ENCODE measurements at places on chromosomes 2 and 18.

- peak; percentile 53 for DNase-seq
Observed at GRCh38 chr18:28767727-28768211, 590.8 kb upstream of the CDH2 start.

GRCh38 chr18:28036488-28036887 is 140.4 kb downstream of the CDH2 start:
- peak; percentile 43 for DNase-seq

- DNase-seq, result no peak
Observed at GRCh38 chr2:192148241-192148619, 46.5 kb downstream of the TMEFF2 start.

DNA sequence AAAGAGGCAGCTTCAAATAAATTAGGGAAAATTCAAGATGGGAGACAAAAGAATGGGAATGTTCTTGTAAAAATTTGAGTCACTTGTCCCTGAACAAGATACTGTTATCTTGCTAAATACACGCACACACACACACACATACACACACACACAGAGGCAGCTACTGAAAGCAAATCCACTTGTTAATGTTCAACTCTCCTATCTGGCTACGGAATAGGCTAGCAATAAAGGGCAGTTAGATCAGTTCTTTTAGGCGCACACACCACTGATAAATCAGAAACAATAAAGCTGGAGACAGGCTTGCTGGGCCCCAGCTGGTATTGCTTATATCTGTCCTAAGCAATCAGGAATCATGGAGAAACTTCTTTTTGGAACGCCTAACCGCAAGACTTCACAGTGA is 461.6 kb downstream of the BCL11A start:
- DNase-seq, result no peak

GRCh38 chr2:120641366-120641771 is 94.3 kb upstream of the GLI2 start:
- DNase-seq, result no peak

- no peak for DNase-seq
Observed at GRCh38 chr2:160551259-160551658, 57.7 kb upstream of the RBMS1 start.

DNA sequence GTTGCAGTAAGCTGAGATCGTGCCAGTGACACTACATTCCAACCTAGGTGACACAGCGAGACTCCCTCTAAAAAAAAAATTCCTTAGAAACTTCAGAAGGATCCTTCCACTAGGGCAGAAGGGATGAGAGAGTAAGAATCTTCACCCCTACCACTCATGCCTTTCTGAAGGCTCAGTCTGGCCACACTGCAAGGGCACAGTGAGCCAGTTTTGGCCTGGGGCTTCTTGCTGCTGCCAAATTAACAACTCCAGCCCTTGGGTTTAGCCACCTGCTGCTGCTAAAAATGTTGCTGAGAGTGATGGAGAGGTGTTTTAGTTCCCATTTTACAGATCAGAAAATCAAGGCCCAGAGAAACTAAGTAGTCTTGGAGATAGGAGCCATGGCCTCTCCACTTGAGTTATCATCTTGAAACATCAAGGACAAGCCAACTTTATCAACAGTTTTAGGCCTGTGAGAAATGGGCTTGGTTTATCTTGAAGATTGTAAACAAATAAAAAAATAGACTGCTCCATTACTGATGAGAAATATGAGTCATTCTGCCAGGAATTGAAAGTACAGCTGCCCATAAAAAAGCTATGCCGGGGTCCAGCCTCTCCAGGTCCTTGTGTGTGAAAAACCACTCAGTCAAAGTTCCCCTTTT is 31.9 kb upstream of the CASP8 start:
- no peak for DNase-seq

DNA sequence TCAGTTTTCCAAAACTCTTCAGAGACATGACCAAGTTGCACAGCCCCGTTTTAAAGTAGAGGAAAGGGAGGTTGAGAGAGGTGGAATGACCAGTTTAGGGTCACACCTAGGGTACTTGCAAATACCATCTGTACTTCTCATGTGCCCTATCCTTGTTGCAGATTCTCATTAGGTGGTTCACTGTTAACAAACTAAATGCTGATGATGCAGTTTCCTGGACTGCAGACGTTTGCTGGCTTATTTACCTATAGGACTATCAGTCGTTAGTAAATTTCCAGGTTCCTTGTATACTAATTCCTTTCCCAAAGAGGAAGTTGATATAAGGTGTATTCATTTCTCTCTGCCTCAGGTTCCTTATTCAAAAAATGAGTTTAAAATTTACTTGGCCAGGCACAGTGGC is 1.4 kb downstream of the FARP2 start:
- DNase-seq, result no peak

- no peak for DNase-seq
Observed at GRCh38 chr18:80231616-80232015, 15.7 kb downstream of the PARD6G start.

DNA sequence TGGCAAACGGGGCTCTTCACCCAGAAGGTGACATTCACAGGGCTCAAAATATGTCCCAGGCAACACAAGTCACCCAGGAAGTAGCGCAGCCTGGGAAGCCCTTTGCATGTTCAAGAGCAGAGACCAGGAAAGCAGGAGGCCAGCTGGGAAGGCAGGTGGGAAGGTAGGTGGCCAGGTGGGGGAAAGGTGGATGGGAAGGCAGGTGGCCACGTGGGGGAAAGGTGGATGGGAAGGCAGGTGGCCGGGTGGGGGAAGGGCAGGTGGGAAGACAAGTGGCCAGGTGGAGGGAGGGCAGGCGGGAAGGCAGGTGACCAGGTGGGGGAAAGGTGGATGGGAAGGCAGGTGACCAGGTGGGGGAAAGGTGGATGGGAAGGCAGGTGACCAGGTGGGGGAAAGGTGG is 102.7 kb downstream of the ZNF516 start:
- DNase-seq, result no peak

All from kidney glomerular epithelial cell (primary cell).